ENCODE measurements at places on chromosomes 5 and 9.

GRCh38 chr5:118999696-119000095 is 11.3 kb upstream of the DTWD2 start:
- no peak for DNase-seq

- DNase-seq, result no peak
These were observed 99.2 kb downstream of the PHF2 start for GRCh38 chr9:93675336-93676150.

DNA sequence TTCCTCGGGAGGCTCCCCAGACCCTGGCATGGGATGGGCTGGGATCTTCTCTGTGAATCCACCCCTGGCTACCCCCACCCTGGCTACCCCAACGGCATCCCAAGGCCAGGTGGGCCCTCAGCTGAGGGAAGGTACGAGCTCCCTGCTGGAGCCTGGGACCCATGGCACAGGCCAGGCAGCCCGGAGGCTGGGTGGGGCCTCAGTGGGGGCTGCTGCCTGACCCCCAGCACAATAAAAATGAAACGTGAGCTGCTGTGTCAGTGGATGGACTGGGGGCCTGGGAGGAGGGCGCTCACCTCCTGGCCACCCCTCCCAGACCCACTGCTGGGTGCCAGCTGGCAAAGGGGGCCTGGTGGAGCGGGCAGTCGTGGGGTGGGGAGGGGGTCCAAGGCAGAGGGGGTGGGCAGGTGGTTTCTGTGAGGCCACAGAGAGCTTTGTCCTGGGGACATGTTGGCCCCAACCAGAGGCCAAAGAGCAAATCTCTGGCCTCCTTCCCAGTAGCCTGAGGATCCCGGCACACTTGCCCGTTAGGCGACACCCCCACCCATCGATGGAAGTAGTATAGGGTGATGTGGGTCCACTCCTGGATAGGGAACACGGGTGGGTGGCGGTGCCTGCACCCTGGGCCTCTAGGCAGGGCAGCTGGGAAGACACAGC is 9.8 kb downstream of the EGFL7 start:
- DNase-seq, result no peak

- no peak for DNase-seq
These were observed 37.8 kb upstream of the C5orf63 start for GRCh38 chr5:127111112-127111511.

DNA sequence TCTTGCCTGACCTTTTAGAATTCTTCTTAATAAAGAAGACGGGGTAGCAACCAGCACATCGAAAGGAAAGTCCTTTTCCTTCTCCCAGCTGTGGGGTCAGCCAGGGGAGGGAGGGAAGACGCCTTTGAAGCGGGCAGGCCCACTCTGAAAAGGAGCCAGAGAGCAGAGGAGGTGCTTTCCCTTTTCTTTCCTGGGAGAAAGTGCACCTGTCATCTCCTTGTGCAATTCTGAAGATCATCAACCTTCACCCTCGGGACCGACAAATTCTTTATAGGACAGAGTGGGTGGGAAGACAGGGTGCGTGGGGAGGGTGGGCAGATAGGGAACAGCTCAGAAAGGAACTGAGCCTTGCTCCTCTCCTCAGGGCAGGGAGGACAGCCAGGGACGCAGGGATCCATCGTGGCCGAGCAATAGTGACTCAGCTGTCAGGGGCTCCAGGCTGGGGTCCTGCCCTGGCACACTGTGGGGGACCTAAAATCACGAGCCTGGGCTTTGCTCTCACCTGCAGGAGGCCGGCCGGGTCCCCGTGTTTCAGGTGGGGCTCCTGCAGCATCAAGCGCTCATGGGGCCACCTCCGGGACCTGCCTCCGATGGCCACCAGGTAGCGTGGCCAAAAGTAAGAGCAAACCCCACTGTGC is 141.0 kb downstream of the OLFM1 start:
- no peak for DNase-seq

DNA sequence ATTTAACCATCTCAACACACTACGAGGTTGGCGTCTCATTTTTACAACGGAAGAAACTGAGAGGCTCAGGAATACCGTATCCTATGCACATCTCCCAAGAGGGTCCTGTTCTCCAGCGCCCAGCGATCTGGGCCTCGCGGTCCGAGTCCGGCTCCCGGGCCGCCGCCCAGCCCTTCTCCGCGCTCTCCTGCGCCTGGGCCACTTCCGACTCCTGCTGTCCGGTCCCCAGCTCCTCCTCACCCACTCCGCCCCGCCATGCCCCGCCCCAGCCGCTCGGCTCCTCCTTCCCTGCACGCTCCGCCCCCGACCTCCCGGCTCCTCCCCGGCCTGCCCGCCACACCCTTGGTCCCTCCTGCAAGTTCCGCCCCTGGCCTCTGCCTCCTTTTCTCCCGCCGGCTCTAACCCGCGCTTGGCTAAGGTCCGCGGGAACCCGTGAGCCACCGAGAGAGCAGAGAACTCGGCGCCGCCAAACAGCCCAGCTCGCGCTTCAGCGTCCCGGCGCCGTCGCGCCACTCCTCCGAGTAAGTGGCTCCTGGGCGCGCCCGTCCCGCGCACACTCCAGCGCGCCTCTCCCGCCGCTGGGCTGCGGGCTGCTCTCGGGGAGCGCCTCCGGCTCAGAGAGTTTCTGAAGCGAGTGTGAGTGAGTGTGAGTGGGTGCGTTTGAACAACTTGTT is 87.3 kb upstream of the TNFAIP8 start:
- DNase-seq, result peak; percentile 71

- DNase-seq, result no peak
These were observed 624 bp downstream of the FBXW11 start for GRCh38 chr5:172005708-172006320.

- no peak for DNase-seq
These were observed 50.2 kb upstream of the ZFAND5 start for GRCh38 chr9:72415163-72415562.

DNA sequence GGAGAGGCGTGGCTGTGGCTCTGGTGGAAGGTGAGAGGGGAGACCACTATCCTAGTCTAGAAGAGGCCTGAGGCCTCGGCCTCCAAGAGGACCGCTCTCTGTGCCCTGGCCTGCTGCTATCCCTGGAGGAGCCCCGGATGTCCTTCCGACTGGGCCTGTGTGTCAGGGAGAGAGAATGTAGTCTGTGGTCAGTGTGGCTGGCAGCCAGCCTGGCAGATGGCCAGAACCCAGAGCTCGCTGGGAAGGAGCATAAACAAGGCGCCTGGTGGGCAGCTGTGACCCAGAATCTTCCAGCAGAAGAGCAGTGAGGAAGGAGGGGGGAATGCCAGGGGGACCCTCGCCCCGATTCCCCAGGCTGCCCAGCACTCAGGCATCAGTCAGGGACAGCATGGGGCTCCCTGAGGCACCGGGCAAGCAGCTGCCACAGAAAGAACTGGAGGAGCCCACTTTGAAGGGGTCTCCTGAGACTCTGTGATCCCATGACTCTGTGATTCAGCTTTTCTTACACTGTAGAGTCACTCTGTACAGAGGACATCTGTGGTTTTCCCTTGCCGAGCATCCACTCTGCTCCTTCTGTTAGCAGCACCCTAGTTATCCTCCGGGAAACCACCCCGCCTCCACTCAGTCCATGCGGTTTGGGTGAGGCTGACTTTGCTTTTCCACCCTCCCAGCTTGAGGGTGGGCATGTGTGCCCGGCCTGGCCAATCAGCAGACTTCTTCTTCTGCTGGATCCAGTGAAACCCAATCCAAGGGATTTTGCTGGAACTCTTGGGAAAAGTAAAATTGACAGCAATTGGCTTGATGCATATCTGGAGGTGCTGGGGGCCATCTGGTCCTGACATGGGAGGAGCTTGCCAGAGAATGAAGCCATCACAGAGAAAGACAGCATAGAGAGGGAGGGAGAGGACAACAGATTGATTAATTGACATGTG is 46.2 kb upstream of the PWWP2A start:
- peak; percentile 91 for DNase-seq

DNA sequence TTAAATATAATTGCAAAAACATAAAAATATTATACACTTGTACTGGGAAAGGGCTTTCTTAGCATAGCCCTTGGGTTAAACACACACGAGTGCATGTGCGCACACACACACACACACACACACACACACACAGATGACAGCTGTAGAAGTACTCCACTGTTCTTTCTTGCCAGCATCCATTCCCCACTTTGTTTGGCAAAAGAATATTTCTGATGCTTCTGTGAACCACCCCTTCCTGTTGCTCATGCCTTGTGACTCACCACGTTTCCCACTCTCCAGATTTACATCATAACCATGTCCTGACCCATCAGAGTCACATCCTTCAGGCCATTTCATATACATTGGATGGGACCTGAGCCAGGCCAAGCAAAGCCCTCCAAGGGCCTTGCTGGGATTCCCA is 280.1 kb downstream of the DNAH5 start:
- no peak for DNase-seq

DNA sequence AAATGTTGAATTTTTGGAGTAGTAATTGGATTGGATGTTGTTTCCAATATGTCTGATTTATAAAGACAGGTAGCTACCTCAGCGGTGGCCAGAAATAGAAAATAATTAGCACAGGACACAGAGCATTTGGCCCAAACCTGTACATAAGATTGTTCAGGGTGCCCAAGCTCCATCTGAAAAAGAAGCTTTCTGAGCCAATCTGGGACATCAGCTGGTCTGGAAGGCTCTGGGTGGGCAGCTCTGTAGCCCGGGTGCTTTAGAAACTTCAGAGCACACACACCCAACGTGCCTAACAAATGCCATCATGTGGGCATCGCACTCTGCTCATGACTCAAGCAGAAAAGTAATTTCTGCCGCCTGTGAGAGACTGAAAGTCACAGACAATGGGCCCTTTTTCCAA is 460.7 kb downstream of the ICE1 start:
- no peak for DNase-seq
